ENCODE measurements at places on chromosomes 2 and 18. TPM values are rescaled to one million over a fixed set of nuclear protein-coding genes. Genes with fewer than 3 reads are reported as not detected.

GRCh38 chr18:27541293-27541692 lies 356.2 kb upstream of the CHST9 start:
- no peak overlapping the region for H3K4me3 ChIP-seq
- no peak overlapping the region for H3K27ac ChIP-seq
- DNase-seq = no peak
- no peaks in the 10 kb centered on the region for H3K4me1 ChIP-seq
- H3K27me3 ChIP-seq = no peaks in the 10 kb centered on the region
- H3K36me3 ChIP-seq = no peaks in the 10 kb centered on the region

Gene GDF7
- polyA plus RNA-seq = 7.0 TPM

Gene ASXL3
- not detected for polyA plus RNA-seq

Gene IL1F10
- not detected for polyA plus RNA-seq

GRCh38 chr2:234305846-234306245 lies 191.0 kb downstream of the ARL4C start:
- H3K27ac ChIP-seq = no peak overlapping the region
- peaks cover 24% of the 10 kb centered on the region for H3K4me1 ChIP-seq
- no peaks in the 10 kb centered on the region for H3K36me3 ChIP-seq
- DNase-seq = no peak

DNA sequence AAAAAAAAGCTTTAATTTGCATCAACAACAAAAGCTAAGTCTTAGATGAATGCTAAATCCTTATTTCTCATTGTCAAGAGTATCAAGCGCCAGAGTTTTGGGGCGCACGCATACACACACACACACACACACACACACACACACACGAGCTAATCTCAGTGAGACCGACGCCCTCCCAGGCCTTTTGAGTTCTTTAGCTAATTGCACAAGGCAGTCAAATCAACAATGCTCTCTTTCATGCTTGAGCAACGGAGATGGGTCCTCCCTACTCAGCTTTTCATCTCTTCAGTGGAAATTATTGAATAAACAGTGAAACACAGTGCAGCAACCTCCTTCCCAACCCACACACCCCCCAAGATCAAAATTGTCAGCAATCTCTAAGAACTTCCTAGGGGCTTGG lies 19.2 kb downstream of the GKN1 start:
- no peak for DNase-seq
- no peaks in the 10 kb centered on the region for H3K4me1 ChIP-seq
- H3K36me3 ChIP-seq = no peaks in the 10 kb centered on the region
- no peak overlapping the region for H3K27ac ChIP-seq
- no peak overlapping the region for H3K4me3 ChIP-seq
- H3K27me3 ChIP-seq = no peaks in the 10 kb centered on the region

Gene KCNG2
- polyA plus RNA-seq = not detected

Gene GNLY
- 18.1 TPM for polyA plus RNA-seq

DNA sequence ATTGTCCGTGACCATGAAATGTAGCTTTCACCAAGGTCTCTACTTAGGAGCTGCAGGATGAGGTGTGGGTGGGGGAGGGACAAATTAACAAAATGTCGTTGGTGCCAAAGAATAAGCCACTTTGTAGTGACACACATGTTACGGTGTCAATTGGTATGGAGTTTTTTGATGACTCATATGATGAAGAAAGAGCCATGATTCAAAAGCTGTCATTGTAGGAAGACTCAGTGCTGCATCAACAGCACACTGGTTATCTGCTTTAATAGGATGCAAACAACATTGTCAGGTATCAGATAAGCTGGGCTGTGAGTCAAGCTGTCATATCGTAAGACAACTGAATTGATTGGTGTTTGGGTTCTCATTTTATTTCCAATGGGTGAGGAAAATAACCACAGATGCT lies 36.6 kb upstream of the BOD1L2 start:
- DNase-seq = no peak
- no peak overlapping the region for H3K27ac ChIP-seq
- H3K4me3 ChIP-seq = no peak overlapping the region
- peaks cover 19% of the 10 kb centered on the region for H3K27me3 ChIP-seq
- H3K36me3 ChIP-seq = no peaks in the 10 kb centered on the region
- H3K4me1 ChIP-seq = no peaks in the 10 kb centered on the region

Gene GKN2
- polyA plus RNA-seq = not detected

DNA sequence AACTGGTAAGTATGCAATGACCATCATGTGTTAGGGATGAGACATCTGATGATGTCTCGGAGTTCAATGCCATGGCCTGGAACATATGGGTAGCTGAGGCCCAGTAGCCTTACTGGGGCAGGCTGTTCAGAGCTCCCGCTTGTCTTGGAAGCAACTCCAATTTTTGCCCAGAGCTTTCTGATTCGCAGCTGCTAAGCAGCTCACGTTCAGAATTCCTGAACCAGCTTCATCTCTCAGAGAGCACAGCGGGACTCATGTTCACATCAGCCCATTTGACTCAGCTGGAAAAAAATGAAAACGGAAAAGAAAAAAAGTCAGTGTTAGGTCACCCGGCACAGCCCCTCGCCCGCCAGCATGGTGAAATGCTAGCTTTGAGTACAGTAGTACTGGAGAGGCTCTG lies 16.8 kb upstream of the LRATD1 start:
- no peaks in the 10 kb centered on the region for H3K36me3 ChIP-seq
- no peak for DNase-seq
- no peaks in the 10 kb centered on the region for H3K27me3 ChIP-seq
- H3K27ac ChIP-seq = no peak overlapping the region
- H3K4me1 ChIP-seq = no peaks in the 10 kb centered on the region

GRCh38 chr2:10185755-10186154 lies 63.2 kb downstream of the RRM2 start:
- no peak overlapping the region for H3K27ac ChIP-seq
- H3K27me3 ChIP-seq = no peaks in the 10 kb centered on the region
- DNase-seq = no peak
- H3K4me3 ChIP-seq = no peak overlapping the region
- no peaks in the 10 kb centered on the region for H3K4me1 ChIP-seq
- no peaks in the 10 kb centered on the region for H3K36me3 ChIP-seq

GRCh38 chr18:74299746-74300145 lies 8.0 kb upstream of the CYB5A start:
- H3K27ac ChIP-seq = no peak overlapping the region
- no peaks in the 10 kb centered on the region for H3K27me3 ChIP-seq
- no peaks in the 10 kb centered on the region for H3K36me3 ChIP-seq
- no peaks in the 10 kb centered on the region for H3K4me1 ChIP-seq
- no peak for DNase-seq
- H3K4me3 ChIP-seq = no peak overlapping the region

GRCh38 chr2:196591004-196591403 lies 48.5 kb upstream of the CCDC150 start:
- H3K36me3 ChIP-seq = no peaks in the 10 kb centered on the region
- peaks cover 8% of the 10 kb centered on the region for H3K4me1 ChIP-seq
- no peak overlapping the region for H3K27ac ChIP-seq
- peaks cover 54% of the 10 kb centered on the region for H3K27me3 ChIP-seq

DNA sequence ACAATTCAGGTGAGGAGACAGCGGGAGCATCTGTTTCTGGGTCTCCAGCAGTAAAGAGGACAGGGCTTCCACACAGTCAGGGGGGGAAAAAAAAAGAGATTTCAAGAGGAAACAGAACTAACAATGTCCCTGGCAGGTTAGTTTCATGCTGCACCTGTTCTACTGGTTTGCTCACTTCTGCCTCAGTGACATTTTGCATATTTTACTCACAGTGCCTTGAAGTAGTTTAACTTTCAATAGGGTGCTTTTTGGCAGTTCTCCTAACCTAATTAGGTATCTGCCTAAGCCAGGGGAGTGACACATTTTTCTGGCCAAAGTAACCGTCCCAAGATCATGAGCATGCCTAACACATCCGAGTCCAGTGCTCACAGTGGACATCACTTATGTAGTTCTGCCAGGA lies 109.0 kb upstream of the ALK start:
- H3K27me3 ChIP-seq = no peaks in the 10 kb centered on the region
- no peaks in the 10 kb centered on the region for H3K36me3 ChIP-seq
- H3K27ac ChIP-seq = no peak overlapping the region
- DNase-seq = no peak

Gene NT5DC4
- not detected for polyA plus RNA-seq

- H3K36me3 ChIP-seq = no peaks in the 10 kb centered on the region
- H3K27me3 ChIP-seq = no peaks in the 10 kb centered on the region
- no peak for DNase-seq
- no peaks in the 10 kb centered on the region for H3K4me1 ChIP-seq
These were observed 25.5 kb upstream of the YWHAQ start for GRCh38 chr2:9656270-9656766.

DNA sequence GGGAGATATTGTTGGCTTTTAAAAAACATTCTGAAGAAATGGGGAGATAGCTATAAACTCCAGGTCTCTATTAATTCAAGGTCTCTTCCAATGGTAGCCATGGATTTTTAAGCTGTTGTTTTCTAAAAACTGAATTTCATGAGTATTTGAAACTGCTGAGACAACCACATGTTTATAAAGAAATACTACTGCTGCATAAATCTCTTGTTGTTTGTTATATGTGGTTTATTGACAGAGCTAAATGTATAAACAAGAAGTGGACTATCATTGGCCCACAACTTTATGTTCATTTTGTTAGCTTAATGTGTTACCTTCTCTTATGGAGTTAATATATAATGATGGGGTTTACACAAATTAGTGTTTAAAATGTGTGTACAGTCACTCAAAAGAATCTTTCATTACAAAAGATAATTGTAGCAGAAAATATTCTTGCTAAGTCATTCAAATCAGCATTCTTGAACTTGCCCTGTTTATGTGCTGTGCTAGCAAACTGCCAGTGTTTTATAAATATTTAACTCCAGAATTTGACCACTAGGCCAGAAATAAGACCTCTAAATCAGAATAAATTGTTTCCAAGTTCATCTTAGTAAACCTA lies 242.1 kb downstream of the TMX3 start:
- H3K36me3 ChIP-seq = no peaks in the 10 kb centered on the region
- no peak for DNase-seq
- no peaks in the 10 kb centered on the region for H3K4me1 ChIP-seq
- no peak overlapping the region for H3K27ac ChIP-seq
- H3K27me3 ChIP-seq = no peaks in the 10 kb centered on the region

- peaks cover 48% of the 10 kb centered on the region for H3K4me1 ChIP-seq
- peak overlapping the region; percentile 83 for H3K27ac ChIP-seq
- no peak overlapping the region for H3K4me3 ChIP-seq
- no peaks in the 10 kb centered on the region for H3K36me3 ChIP-seq
- no peaks in the 10 kb centered on the region for H3K27me3 ChIP-seq
These were observed 127.9 kb downstream of the SH3RF3 start for GRCh38 chr2:109256921-109257320.

DNA sequence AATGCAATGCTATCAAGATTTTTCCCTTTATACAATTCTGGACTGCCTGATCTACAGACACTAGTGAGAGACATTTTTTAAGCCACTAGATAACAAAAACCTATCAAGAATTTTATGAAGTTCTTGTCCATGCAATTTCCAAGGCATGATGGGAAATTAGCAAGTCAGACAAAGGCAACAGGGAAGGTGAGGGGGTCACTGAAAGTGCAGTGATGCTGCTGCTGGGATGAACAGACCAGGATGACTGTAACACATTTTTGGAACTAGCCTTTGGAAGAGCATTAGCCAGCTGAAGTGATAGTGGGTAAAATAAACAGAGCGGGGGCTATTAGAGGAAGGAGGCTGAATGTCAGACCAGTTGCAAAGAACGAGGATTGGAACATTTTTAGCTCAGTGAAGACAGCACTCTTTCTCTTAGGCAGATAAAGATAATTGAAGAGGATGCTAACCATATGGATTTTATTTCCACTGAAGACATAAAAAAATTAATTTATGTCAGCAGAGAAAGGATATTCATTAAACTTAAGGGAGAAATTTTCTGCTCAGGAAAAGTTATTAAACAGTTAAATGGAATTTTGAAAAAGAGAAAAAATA lies 17.9 kb downstream of the NRXN1 start:
- H3K4me3 ChIP-seq = no peak overlapping the region
- no peak overlapping the region for H3K27ac ChIP-seq
- no peaks in the 10 kb centered on the region for H3K4me1 ChIP-seq
- H3K36me3 ChIP-seq = no peaks in the 10 kb centered on the region
- H3K27me3 ChIP-seq = no peaks in the 10 kb centered on the region

Gene TEX44
- polyA plus RNA-seq = not detected

Gene MSTN
- 0.06 TPM for polyA plus RNA-seq

GRCh38 chr2:63842149-63843061 lies 709 bp downstream of the UGP2 start:
- peaks cover 19% of the 10 kb centered on the region for H3K4me1 ChIP-seq
- no peak overlapping the region for H3K27ac ChIP-seq
- H3K4me3 ChIP-seq = peak overlapping the region; percentile 98
- H3K27me3 ChIP-seq = no peaks in the 10 kb centered on the region

DNA sequence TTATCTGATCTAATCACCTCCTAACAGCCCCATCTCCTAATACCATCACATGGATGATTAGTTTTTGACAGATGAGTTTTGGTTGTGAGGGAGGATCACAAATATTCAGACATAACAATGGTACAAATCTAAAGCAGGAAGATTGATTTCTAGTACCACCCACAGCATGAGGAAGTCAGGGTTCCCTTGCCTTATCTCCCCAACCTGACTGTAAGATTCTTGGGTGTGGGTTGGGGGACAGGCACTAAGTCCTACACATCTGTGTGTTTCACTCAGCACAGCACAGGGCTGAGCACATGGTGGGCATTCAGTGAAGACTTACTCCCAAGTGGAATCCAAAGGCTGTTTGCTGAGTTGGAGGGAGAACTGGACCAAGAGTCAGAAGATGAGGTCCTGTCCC lies 93.8 kb upstream of the CXCR4 start:
- H3K4me3 ChIP-seq = no peak overlapping the region
- H3K36me3 ChIP-seq = no peaks in the 10 kb centered on the region
- H3K4me1 ChIP-seq = peaks cover 80% of the 10 kb centered on the region
- DNase-seq = peak; percentile 31
- peak overlapping the region; percentile 99 for H3K27ac ChIP-seq
- H3K27me3 ChIP-seq = no peaks in the 10 kb centered on the region

DNA sequence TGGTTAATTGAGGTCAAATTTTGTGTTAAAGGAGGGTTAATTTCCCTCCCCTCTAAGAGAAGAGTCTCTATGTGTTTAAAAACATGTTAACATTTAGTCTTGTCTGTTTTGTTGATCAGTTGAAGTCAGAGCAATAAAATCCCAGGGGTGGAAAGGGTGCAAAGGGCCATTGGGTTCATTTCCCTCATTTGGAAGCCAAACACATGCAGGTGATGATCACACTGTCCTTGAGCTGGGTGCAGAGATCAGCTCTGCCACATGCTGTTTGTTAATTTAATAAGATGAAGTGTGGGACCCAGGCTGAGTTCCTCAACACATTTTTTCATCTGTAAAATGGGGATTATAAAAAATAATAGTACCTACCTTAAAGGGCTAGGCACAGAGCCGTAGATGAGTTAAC lies 260.9 kb downstream of the LPIN1 start:
- no peak overlapping the region for H3K27ac ChIP-seq
- H3K27me3 ChIP-seq = no peaks in the 10 kb centered on the region
- no peaks in the 10 kb centered on the region for H3K36me3 ChIP-seq
- DNase-seq = no peak
- H3K4me3 ChIP-seq = no peak overlapping the region
- peaks cover 30% of the 10 kb centered on the region for H3K4me1 ChIP-seq

- H3K4me3 ChIP-seq = no peak overlapping the region
- H3K27ac ChIP-seq = no peak overlapping the region
- peaks cover 15% of the 10 kb centered on the region for H3K4me1 ChIP-seq
- H3K27me3 ChIP-seq = no peaks in the 10 kb centered on the region
- DNase-seq = peak; percentile 37
- no peaks in the 10 kb centered on the region for H3K36me3 ChIP-seq
These were observed 112.8 kb downstream of the UPP2 start for GRCh38 chr2:158214431-158214830.
